NCI-H446 (cell line): ENCODE measurements at places on chromosomes 7 and 10.

- DNase-seq: no peak
Observed at GRCh38 chr7:33054261-33054964, 8.2 kb downstream of the NT5C3A start.

DNA sequence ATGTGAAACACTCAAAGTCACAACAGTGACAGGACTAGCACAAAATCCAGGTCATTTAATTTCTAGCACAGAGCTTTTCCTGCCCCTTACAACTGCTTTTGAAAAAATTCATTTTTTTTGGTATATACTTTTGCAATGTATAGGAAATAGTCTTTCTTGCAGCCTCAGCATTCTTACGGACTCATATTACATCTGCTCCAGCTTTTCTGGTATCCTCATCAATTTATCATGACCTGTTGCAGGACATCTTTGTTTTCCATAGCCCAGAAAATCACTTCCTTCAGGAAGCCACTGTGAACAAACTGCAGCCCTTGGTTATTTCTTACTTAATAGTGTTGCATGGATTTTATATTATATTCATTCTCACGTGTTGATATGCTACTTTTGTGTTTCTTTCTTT lies 347.9 kb upstream of the MTPN start:
- no peak for DNase-seq

DNA sequence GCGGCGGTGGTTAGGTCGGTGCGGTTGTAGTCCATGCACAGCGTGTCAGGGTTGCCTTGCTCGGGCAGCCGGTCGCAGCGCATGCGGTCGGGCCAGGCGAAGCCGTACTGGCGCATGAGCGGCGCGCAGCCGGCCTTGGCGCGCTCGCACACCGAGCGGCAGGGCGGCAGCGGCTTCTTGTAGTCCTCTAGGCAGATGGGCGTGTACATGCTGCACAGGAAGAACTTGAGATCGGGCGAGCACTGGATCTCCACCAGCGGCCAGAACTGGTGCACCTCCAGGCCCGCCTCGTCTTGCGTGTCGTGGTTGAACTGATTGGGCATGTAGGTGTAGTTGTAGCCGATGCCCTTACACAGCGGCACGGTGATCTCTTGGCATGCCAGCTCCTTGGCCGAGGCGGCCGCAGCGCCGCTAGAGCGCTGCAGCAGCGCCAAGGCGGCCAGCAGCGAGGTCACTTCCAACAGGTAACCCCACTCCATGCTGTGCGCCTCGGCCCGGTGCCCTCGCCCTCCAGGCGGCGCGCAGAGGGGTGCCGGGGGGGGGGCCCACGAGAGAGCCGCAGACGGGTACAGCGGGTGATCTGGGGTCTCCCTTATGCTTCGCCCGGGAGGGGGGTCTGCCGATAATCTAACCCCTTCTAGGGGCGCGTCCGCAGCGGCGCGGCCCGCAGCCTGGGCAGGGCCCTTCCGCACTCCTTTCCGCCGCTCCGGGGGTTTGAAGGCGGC lies 983 bp downstream of the FZD8 start:
- DNase-seq: peak; percentile 35

- no peak for DNase-seq
Observed at GRCh38 chr7:75024922-75025321, 48.7 kb downstream of the RCC1L start.

GRCh38 chr7:150406567-150407421 lies 27.7 kb downstream of the ZNF775 start:
- no peak for DNase-seq
